Osteocyte (in vitro differentiated cells): ENCODE measurements at places on chromosomes 3 and 15. TPM values are rescaled to one million over a fixed set of nuclear protein-coding genes. Genes with fewer than 3 reads are reported as not detected.

- DNase-seq: no peak
Observed at GRCh38 chr3:97820780-97821179, 1.0 kb upstream of the CRYBG3 start.

Gene GPR62
- not detected in 2 replicates for total RNA-seq

- no peak for DNase-seq
Observed at GRCh38 chr3:60743631-60744164, 507.6 kb downstream of the FHIT start.

DNA sequence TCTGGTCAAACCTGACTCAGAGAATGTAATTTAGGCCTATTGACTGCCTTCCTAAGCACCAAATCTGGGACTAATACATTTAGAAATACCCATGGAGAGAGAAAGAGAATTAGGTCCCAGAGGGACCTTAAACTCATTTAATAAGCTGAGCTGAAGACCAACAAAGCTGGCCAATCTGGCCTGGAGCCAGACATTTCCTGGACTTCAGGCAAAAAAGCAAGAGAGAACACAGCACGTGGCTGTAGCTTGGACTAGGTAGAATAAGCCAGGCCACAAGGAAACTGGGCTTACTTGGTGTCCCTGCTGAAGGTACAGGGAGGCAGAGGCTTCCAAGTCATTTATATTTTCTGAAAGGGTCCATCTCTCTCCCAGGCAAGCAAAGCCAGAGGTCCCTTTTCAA lies 88.1 kb downstream of the RTP4 start:
- DNase-seq: no peak

Gene TRIM42
- not detected in 2 replicates for total RNA-seq
